ENCODE measurements at places on chromosomes 7 and 10. TPM values are rescaled to one million over a fixed set of nuclear protein-coding genes. Genes with fewer than 3 reads are reported as not detected.
A peak's percentile ranks its signal among the peaks of the same experiment; 100 is the strongest.

FKBP6 gene
- not detected for total RNA-seq

BRAT1 gene
- total RNA-seq: 29.6 TPM

POU6F2 gene
- total RNA-seq: not detected

PRKG1 gene
- 11.6 TPM for total RNA-seq

NUB1 gene
- 62.4 TPM for total RNA-seq

ADAM8 gene
- total RNA-seq: 50.8 TPM

WNT16 gene
- total RNA-seq: 0.37 TPM

TMEM273 gene
- 2.9 TPM for total RNA-seq

TNS3 gene
- 86.9 TPM for total RNA-seq

PTN gene
- total RNA-seq: not detected

DNA sequence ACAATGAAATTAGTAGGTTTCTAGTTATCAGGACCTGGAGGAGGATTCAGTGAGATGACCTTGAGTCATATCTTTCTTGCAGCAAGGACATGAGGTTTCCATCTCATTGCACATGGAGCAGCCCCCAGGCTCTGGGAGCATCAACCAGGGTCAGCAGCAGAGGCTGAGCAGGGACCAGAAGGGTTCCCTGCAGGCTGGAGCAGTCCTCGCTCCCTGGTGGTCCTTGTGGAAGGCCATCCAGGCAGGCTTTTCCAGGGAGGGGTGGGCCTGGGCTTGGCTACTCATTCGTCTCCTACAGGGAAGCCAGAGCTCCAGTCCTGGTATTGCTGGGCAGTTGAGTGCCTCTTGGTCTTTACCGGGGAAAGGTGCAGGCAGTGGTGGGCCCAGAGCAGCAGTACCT lies 587.5 kb downstream of the GLRX3 start:
- no peak for DNase-seq

DNA sequence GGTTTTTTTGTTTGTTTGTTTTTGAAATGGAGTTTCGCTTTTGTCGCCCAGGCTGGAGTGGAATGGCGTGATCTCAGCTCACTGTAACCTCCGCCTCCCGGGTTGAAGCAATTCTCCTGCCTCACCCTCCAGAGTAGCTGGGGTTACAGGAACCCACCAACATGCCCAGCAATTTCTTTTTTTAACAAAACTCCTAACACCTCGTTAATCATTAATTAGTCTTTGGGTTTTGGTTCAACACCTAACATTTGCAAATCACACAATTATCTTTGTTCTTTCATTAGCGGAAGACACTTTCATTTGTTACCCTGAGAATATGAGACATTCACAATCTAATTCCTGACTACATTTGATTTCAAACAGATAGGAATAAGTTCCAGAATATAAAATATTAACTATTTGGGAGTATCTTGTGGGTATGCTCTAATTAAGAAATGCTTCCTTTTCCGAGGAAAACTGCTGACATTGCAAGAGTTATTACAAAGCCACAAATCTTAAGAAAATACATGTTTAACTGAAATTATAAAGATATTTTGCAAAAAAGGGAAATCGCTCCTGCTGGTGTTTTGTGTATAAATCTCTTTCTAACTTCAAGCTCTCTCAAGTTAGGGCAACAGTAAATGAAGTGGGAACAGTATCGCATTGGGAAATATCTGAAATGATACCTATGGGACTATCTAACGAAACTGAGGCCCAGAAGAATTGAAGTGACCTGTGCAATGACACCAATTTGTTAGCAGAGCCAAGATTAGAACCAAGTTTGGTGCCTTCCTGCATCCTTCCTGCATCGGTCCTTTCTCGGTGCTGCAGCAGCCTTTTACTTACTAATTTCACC lies 1.2 kb upstream of the LSM8 start:
- DNase-seq: peak; percentile 52

DNA sequence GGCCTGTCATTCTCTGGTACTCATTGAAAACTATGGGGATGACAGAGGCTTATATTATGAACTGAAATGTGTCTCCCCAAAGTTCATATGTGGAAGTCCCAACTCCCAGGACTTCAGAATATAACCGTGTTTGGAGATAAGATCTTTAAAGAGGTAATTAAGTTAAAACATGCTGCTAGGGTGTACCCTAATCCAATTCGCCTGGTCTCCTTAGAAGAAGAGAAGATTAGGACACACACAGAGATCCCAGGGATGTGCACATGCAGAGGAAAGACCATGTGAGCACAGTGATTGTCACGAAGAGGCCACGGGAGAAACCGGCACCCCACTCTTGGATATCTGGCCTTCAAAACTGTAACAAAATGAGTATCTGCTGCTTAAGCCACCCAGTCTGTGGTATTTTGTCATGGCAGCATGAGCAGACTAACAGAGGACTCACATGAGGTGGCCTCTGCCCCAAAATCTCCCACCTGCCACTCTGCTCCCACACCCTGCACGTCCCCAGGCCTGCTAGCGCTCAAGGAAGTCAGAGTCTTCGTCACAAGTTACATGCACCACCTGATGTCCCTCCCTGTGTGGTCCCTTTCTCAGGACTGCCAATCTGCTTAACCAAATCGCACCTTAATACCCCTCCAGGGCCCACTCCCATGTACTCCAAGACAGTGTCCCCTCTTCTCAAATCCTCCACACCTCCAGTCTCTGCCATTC lies 26.8 kb downstream of the PLAC9 start:
- no peak for DNase-seq

DNA sequence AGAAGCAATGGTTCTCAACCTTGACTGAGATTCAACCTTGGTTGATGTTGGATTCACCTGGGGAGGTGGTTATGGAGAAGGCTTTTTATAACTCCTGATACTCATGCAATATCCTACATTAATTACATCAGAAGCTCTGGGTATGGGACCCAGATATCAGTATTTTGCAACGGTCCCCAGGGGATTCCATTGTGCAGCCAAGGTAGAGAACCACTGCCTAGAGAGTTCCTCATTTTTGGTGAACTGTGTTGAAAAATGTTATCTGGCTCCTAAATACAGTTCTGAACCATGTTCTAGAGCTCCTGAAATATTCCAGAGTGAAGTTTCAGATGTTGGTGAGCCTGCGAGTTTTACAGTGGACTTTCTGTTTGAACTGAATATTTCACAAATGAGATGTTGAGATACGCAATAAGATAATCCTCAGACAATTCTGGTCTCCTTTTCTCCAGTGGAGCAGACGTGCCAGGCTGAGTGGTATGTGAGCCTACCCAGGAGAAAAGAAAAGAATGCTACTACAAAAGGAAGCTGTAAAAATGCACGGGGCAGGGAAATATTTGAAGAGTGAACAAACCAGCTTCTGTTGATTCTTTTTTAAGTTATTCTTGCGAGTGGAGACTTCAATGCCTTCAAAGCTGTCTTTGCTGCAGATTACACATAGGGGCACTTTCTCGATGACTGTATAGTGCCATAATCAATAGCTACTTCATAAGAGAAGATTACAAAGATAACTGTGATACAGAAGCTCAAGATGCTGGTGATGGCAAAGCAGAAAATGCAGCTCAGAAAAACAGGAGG lies 13.6 kb upstream of the C10orf120 start:
- DNase-seq: no peak

- no peak for DNase-seq
Measured at GRCh38 chr7:143373255-143373794, 7.8 kb upstream of the ZYX start.

DNA sequence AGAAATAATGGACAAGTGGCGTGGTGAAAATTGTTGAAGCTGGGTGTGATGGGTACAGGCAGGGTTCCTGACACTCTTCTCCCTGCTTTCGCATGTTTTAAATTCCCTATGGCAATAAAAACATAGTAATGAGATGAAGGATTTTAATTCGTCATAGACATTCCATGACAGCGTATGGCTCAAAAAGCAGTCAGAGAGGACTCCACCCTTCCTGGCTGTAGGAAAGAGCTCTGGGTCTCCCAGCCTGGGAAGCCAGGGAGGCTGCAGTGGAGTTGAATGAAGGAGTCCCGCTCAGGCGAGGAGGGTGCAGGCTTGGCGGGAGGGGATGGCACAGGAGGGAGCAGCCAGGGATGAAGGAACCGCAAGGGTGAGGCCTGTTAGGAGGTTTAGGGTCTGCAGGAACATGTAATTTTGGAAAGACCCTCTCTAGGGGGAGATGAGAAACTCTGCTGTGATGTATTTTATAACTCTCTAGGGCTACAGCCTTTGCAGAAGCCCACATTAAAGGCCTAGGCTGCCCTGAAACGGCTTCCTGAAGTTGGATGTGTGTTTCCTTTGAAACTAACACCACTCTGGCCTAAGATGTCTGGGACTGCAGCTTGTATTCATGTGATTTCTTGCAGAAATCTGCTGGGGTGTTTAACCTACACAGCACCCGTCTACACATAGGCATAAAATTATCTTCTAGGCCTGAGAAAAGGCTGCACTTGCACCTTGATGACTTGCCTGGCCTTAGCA lies 7.6 kb upstream of the LARP4B start:
- no peak for DNase-seq

- DNase-seq: no peak
Measured at GRCh38 chr7:105277341-105277740, 111.4 kb downstream of the SRPK2 start.

Data from stomach (tissue), 19 donors.